CD4-positive, alpha-beta T cell (primary cell): ENCODE measurements at places on chromosomes 3 and 15.

- no peak for DNase-seq
These were observed 463.6 kb downstream of the SHQ1 start for GRCh38 chr3:72384602-72385001.

DNA sequence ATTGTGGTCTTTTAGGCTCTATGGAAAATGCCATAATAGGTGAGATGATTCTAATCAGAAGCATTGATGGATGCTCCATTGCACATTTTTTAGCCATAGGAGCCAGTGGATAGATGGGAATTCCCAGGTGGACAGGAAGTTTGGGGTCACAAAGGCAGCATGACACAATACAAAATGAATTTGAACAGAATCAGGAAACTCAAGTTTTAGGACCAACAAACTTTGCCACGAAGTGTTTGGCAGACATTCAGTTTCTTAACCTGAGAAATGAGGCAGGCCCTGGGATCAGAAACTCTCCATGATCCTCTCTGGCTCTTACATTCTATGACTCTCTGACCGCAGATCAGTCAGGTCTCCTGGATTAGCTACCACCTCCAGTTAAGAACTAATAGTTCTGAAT lies 275.4 kb downstream of the TIGIT start:
- no peak for DNase-seq

DNA sequence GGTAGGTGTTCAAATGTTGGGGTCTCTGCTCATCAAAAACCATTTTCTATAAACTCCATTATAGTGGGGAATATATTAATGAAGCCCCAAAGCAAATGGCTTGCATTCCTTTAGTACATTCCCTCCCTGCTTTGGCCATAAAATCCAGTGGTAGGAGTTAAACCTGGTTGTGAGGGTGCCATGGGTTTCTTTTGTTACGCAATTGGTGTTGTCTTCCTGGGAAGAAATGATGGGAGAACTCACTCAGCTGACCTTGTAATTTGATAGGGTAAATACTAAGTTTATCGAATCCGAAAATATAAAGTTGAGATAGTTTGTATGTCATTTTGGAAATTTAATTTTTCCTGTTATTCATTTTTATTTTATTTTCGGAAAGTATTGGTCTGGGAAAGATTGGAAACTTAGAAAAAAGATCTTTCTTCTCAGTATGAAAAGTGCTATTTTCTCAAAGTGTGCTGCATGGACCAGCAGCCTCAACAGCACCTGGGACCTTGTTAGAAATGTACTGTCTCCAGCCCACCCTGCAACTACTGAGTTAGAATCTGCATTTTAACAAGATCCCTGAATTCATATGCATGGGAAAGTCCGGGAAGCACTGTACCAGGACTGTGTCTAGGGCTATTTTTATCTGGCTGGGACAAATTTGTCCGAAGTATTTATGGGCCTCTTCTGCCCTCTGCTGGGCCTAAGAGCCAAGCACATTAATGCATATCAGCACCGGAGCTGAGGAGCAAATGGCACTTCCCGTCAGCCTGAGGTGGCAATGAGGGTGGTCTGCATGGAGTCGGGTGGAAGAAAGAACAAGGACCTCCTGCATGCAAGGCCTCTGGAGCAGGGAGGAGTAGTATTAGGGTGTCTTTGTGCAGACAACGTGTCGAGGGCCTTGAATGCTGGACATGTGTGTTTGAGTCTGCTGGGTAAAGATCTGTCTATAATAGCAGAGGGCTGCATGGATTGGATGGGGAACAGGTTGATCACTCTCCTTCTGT lies 54.7 kb downstream of the FAM81A start:
- peak; percentile 40 for DNase-seq

DNA sequence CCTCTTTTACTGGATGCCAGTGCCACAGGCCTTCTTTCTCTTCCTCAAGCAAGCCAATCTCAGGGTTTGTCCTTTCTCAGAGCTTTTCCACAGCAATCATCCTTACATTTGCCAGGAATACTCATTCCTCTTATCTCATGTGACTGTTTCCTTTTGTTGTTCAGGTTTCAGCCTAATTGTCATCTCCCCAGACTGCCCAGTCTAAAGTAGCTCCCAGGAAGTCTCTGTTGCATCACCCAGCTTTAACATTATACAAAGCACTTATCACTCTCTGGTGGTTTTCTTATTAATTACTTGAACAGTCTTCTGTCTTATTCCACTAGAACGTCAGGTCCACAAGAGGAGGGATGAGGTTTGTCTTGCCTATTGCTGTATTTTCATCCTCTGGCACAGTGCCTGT lies 65.8 kb downstream of the CADPS start:
- no peak for DNase-seq

DNA sequence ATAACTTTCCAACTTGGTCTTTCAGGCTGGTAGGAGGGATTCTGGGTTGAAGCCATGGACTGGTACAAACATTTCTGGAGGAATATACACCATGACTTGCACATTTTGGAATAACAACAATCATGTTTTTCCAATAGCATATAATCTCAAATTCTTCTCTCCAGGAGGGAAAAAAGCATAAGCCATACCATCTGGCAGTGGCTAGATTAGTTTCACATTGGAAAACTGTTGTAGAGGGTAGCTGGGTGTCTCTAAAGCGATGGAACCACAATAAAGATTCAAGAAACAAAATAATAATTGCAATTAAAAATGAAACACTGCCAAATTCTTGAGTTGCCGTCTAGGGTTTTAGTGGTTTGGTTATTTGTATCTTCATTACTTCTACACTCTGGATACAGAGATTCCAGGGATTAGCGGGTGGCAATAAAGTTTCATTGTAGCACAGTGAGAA lies 278.5 kb upstream of the RASGRP1 start:
- no peak for DNase-seq
